Vagina (tissue), 2 donors: ENCODE measurements at places on chromosomes 12 and 14. TPM values are rescaled to one million over a fixed set of nuclear protein-coding genes. Genes with fewer than 3 reads are reported as not detected.

The ADAM21 gene
- total RNA-seq, result not detected

The FLVCR2 gene
- total RNA-seq, result 3.7 TPM

The EML5 gene
- 0.49 TPM for total RNA-seq

The BTBD7 gene
- 28.5 TPM for total RNA-seq

The CELA1 gene
- not detected for total RNA-seq

The CD69 gene
- 28.5 TPM for total RNA-seq

The GUCY2C gene
- 0.74 TPM for total RNA-seq

The PLBD1 gene
- 29.0 TPM for total RNA-seq

The RD3L gene
- not detected for total RNA-seq

The KTN1 gene
- total RNA-seq, result 91.6 TPM

The NXPH4 gene
- total RNA-seq, result 3.2 TPM

The NINJ2 gene
- total RNA-seq, result 23.8 TPM
